ENCODE measurements at places on chromosomes 16 and 17. TPM values are rescaled to one million over a fixed set of nuclear protein-coding genes. Genes with fewer than 3 reads are reported as not detected.

TRPV3 gene
- 0.31 TPM for polyA plus RNA-seq

ABI3 gene
- polyA plus RNA-seq: 12.1 TPM

CTRB2 gene
- 11.5 TPM for polyA plus RNA-seq

TBX6 gene
- polyA plus RNA-seq: 1.3 TPM

TRPV2 gene
- polyA plus RNA-seq: 4.3 TPM

RAB40B gene
- 12.5 TPM for polyA plus RNA-seq

PIRT gene
- polyA plus RNA-seq: not detected

MEAK7 gene
- polyA plus RNA-seq: 3.9 TPM

CA4 gene
- 12.3 TPM for polyA plus RNA-seq

DHX40 gene
- 14.8 TPM for polyA plus RNA-seq

CLN3 gene
- 28.2 TPM for polyA plus RNA-seq

ABCA10 gene
- 1.8 TPM for polyA plus RNA-seq

SLX4 gene
- 1.3 TPM for polyA plus RNA-seq

DUS2 gene
- 3.5 TPM for polyA plus RNA-seq

PGAP6 gene
- 47.0 TPM for polyA plus RNA-seq

ACE gene
- 2.2 TPM for polyA plus RNA-seq

TAC4 gene
- polyA plus RNA-seq: not detected

POLR3K gene
- polyA plus RNA-seq: 9.8 TPM

FBXL16 gene
- 0.37 TPM for polyA plus RNA-seq

KCNG4 gene
- not detected for polyA plus RNA-seq

KRT27 gene
- 2.9 TPM for polyA plus RNA-seq

HOXB1 gene
- not detected for polyA plus RNA-seq

ST6GALNAC1 gene
- polyA plus RNA-seq: 0.41 TPM

TPSD1 gene
- polyA plus RNA-seq: 0.16 TPM

WSCD1 gene
- polyA plus RNA-seq: 1.2 TPM

CAMTA2 gene
- polyA plus RNA-seq: 78.6 TPM

CBFA2T3 gene
- polyA plus RNA-seq: 7.7 TPM

FLYWCH2 gene
- polyA plus RNA-seq: 32.4 TPM

ZFP3 gene
- 2.1 TPM for polyA plus RNA-seq

TP53TG3F gene
- not detected for polyA plus RNA-seq

KIFC3 gene
- 31.6 TPM for polyA plus RNA-seq

WFIKKN2 gene
- polyA plus RNA-seq: 0.09 TPM

PRKCA gene
- 2.1 TPM for polyA plus RNA-seq

TOX3 gene
- polyA plus RNA-seq: 0.48 TPM

ASGR2 gene
- polyA plus RNA-seq: 0.37 TPM
